ENCODE measurements at places on chromosomes 3 and 15. TPM values are rescaled to one million over a fixed set of nuclear protein-coding genes. Genes with fewer than 3 reads are reported as not detected.

- DNase-seq, result no peak
These were observed 111.9 kb downstream of the MECOM start for GRCh38 chr3:169551646-169552045.

DNA sequence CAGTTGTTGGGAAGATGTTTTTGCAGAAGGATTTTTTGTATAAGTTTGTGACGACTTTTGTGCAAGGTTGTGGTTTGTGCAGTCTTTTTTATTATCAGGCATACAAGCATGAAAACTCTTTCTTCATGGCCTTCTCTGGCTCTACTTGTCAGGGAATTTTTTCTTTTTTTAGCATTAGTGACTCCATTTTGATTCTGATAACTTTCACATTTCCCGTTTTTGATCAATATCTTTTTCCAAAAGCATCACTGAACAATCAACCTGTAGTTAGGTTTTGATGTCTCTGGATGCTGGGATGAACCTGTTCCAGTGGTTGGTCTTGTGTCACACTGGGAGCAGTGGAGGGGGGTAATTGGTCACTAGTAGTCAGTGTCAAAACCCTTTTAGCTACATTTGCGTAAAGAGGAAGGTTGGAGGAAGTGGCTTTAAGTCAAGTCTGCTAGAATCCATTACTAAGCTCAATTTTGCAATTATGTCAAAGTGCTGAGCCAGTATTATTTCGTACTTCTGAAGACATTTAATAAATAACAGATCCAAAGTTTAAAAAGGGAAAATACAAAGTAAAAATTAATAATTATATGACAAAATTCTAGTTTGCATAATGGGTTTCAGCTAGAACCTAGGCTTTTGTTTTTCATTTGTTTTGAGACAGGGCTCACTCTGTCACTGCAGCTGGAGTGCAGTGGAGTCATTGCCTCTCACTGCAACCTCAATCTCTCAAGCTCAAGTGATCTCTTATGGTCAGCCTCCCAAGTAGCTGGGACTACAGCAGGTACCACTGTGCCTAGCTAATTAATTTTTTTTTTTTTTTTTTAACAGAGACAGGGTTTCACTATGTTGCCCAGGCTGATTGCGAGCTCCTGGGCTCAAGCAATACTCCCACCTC is 18.8 kb upstream of the CFAP161 start:
- no peak for DNase-seq

- DNase-seq, result no peak
These were observed 9.6 kb downstream of the XCR1 start for GRCh38 chr3:46017720-46018119.

DNA sequence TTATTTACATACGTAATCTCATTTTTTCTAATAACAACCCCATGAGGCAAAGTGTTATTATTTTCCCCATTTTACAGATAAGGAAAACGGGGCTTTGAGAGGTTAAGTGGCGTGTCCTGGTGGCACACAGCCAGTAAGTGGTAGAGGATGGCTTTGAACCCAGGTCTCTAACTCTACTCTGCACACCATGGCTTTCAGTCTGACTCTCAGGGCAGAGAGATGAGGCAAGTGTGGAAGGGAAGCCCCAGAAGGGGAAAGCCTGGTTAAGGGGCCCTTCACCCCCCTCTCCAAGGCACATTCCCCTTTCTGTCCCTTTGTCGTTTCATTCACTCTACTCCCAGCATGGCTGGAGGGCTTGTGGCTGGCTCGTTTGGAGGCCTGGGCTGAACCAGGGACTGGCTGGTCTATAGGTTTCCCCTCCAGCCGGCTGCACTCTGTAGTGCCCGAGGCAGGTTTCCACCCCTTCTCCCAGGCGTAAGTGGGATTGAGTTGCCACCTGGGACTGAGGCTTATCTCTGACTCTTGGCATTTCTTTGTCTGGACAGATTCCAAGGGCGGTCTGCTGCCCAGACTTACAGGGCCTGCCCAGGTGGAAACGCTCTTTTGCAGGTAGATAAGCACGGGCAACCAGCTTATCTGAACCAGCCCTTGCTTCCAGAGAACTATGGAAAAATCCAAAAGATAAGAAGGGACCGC is 12.1 kb downstream of the SEMA4B start:
- peak; percentile 73 for DNase-seq

- peak; percentile 98 for DNase-seq
These were observed 5.7 kb downstream of the EIF4G1 start for GRCh38 chr3:184320104-184320445.

- no peak for DNase-seq
These were observed 34.4 kb upstream of the GLCE start for GRCh38 chr15:69126054-69126469.

DNA sequence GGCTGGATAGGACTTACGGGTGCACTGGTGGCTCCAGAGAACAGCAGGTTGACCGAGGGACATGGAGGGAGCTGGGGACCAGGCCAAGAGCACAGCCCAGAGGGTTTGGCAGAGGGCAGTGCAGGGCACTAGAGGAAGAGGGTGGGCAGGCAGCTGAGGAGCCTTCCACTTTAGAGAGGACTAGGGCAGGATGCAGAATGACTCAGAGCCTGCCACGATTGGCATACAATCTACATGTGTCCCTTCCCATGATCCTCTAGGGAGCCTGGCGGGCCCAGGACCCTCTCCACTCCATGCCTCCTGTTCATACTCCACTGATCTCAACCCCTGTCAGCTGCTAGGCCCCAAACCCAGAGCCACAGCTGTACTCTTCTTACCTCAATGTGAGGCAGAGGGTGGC is 14.4 kb upstream of the APEH start:
- DNase-seq, result no peak

- no peak for DNase-seq
These were observed 9.7 kb upstream of the SHF start for GRCh38 chr15:45197512-45197911.

GRCh38 chr15:93152360-93152759 is 63.3 kb upstream of the RGMA start:
- no peak for DNase-seq

- DNase-seq, result no peak
These were observed 18.8 kb downstream of the TFRC start for GRCh38 chr3:196063049-196063448.

- peak; percentile 21 for DNase-seq
These were observed 31.7 kb upstream of the NR2C2 start for GRCh38 chr3:14915636-14916222.

DNA sequence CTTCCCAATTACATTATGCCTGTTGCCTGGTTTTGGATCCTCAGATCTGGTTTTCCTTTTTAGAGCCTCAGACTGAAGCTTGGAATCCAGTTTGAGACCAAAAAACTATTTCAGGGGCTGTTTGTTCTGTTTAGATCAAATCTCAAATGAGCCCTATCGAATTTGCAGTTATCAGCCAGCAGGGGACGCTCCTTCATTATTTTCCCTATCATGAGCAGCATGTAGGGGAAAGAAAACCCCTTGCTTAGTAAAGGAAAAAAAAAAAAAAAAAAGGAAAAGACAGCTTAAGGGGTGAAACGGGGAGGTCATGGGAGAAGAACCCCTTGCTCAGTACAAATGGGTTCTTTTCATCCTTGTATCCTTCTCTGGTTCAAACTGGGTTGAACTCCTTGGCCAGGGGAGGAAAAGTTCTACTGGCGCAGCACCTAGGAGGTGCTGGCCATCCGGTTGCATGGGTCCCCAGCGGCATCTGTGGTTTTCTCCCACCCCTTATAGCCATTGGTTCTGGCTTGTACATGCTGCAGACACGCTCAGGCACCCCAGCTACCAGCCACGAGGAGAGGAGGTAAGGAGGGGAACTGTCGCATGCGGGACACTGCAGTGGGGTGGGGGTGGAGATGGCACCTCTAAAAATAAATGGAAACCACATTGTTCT is 1375.1 kb upstream of the ALCAM start:
- DNase-seq, result peak; percentile 4

DNA sequence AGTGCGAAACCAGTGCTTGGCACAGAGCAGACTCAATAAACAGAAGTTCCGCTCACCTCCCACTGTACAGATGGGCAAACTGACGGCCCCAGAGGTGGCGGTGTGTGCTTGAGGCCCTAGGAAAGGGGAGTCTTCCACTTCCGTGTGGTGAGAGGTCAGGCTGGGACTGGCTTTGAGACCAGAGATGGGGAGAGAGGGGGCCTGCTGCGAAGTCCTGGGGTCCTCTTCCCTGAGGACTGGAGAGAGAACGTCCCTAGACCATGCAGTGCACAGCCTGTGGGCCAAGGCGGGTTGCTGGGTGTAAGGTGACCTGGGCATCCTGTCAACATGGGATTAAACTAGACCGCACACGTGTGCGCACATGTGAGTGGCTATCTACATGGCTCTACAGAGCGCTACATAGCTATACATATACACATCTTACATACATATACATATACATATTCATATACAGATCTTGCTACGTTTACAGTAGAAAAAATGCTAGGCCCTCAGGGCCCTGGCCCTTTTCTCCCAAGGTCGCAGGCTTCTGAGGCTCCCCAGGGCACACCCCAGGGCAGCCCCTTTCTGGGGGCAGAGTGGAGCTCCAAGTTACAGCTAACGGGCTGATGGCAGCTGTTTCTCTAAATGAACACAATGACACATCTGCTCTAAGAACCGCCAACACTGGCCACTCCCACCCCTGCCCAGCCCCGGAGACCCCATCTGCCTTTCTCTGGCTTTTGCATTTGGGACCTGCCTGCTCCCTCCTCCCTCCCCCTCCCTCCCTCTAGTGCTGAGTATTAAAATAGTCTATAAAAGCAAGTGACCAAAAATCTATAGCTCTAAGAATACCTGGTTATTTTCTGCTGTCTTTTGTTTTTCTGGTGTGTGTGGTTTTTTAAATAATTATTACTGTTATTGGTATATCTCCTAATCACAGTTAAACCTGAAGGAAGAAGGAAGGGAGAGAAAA is 47.0 kb downstream of the HCN4 start:
- DNase-seq, result no peak

- DNase-seq, result peak; percentile 82
These were observed at the start of gene MRAS for GRCh38 chr3:138347960-138348753. MRAS (plus strand) TSS chr3:138348579; CDS start chr3:138372884, 24,305 bp downstream.

DNA sequence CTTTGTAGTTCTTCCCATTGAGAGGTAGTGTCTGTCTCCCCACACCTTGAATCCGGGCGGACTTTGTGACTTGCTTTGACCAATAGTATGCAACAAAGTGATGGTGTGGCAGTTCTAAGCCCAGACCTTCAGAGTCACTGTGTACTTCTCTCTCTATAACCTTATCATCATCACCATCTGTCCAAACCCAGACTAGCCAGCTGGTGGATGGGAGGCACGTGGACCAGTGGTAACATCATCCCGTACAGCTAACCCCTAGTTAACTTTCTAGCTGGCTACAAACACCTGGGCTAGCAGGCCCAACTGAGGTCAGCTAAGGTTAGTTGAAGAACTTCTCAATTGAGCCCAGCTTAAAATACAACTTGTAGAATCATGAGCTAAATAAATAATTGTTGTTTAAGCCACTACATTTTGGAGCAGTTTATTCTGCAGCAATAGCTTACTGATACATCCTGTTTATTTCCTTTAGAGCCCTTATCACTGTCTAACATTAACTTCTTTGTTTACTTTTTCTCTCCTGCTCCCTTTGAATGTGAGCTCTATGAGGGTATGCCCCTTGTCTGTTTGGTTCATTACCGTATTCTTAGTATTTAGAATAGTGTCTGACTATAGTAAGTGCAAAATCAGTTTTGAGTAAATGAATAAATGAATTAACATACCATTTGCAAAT is 11.5 kb upstream of the CCR9 start:
- DNase-seq, result no peak

GRCh38 chr3:176359211-176359610 is 838.1 kb downstream of the TBL1XR1 start:
- DNase-seq, result no peak

DNA sequence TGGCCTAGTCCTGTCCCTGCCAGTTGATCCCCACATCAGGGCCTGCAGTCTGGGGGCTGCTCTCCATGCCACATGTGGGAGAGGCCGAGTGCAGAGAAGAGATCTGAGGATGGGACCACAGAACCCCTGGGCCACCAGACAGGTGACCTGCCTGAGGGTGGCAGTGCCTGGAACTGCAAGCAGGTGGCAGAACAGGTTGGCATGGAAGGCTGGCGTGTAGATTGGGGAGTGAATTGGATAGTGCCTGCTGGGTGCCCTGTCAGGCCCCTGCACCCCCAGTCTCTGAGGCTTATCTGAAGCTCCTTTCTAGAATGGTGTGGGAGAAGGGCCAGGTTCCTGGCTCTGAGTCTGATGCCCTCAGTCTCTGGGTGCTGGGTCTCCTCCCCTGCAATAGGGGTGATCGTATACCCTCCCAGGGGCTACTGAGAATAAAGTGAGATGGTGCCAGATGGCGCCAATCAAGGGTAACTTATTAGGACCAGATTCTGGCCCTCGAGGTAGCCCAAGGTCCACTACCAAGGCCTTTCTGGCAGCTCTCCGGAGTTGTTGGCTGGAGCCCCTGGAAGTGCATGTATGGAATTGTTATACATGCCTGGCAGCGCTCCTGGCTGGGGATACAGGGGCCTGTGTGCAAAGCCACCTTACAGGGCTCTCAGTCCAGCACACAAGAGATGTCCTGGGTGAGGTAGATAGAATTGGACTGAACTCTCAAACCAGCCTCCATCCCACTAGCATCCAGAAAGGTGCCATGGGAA is 15.7 kb downstream of the C3orf18 start:
- peak; percentile 31 for DNase-seq

DNA sequence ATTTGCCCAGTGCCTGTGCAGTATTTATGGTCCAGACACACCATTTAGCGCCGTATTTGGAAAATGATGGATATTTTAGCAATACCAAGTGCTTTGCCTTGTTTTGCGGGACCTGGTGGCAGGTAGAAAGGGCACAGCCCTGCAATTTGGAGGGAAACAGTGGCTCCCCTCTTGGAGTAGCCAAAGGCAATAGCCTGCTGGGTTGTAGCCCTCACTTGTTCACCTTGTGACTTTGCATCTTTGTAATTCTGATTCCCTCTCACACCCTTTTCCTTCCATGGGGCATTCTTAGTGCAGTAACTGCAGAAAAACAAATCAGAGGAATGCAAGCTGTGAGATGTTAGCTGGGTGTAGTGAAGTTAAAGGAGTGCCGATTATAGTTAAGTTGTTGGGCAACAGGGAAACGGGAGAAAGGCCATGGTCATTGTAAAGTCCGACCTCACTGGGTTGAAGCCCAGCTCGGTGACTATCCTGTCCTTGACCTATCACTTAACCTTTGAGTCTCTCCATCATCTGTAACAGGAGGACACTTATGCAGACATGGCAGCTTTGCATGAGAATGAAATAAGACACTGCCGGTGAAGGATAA is 131.0 kb upstream of the KLHL25 start:
- DNase-seq, result no peak

DNA sequence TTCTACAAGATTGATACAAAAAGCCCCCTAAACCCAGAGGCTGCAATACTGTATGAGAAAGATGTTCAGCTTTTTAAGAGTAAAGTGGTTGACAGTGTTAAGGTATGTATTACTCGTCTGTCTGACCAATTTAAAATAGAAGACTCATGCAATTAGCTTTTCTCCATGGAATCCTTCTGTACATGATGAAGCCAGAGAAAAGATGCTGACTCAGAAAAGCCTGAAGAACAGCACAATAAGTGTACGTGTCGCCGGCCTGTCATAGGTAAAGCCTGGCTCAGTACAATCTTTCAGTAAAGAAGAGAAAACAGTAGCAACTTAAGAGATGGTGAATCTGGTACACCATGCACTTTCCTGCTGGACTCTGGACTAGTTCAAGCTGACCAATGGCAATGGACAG is 16.4 kb downstream of the NEK4 start:
- no peak for DNase-seq

GRCh38 chr15:50068016-50068415 is 51.0 kb downstream of the ATP8B4 start:
- no peak for DNase-seq

Gene KNG1
- total RNA-seq, result not detected

Gene PIGZ
- total RNA-seq, result 6.7 TPM

Gene TGM5
- total RNA-seq, result not detected

Gene IQCF5
- not detected for total RNA-seq

Gene GABRG3
- total RNA-seq, result not detected

Gene IGF2BP2
- total RNA-seq, result 150 TPM

Gene GADL1
- not detected for total RNA-seq

Gene COL7A1
- 8.6 TPM for total RNA-seq

Gene ALDH1A2
- total RNA-seq, result 231 TPM

Gene GPR149
- total RNA-seq, result not detected

Data from Calu3 (cell line).